CD14-positive monocyte (primary cell): ENCODE measurements at places on chromosomes 2 and 18.

DNA sequence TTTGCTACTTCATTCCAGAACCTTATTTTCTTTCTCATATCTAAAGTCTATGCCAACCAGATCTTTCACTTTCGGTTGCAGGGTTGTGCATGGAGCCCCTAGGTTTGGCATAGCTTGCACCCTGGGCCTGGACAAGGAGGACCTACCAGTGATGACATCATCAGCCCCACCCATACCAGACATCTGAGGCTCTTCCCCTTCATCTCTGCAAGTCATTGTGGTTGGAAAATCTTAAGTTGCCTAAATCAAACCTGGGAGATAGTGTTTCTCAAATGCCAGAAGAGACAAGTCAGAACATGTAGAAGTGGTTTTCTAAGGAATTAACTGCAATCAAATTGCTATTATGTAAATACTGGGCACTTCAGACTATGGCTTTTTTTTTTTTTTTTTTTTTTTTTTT is 363.3 kb downstream of the ZNF516 start:
- peak; percentile 72 for DNase-seq

- no peak for DNase-seq
Observed at GRCh38 chr2:18311420-18312195, 248.8 kb downstream of the RDH14 start.

DNA sequence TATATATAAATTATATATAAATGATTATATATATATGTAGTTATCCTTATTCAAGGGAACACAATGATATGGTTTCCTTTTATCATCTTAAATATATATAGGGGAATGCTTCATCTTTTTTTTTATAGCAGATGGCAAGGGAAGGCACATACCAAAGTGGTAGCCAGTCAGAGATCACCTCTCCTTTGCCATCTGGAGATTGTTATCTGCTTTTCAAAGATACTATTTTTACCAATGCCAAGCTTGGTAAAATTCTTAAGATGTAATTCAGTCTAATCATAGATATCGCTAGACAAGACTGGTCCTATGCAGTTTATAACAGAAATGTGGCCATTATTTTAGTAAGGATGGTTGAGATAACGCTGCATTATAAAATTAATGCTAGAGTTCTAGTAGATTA is 64.7 kb upstream of the DSEL start:
- DNase-seq = no peak

DNA sequence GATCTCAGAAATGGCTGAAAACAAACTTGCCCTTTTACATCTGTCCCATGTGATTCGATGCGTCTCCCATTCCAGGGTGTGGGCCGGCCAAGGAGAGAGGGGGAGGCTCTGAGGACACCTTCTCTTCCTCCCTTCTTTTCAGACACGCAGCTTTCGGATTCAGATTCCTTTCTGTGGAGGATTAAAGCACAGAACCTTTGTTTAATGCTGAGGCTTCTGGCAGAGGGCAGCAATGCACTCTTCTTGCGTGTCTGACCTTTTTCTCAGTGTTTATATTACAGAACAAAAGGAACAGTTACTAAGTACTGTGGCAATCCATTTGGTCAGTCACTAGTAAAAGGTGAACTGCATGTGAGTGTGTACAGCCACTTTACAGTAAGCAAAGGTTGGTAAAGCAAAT is 268.9 kb upstream of the CCDC68 start:
- no peak for DNase-seq

DNA sequence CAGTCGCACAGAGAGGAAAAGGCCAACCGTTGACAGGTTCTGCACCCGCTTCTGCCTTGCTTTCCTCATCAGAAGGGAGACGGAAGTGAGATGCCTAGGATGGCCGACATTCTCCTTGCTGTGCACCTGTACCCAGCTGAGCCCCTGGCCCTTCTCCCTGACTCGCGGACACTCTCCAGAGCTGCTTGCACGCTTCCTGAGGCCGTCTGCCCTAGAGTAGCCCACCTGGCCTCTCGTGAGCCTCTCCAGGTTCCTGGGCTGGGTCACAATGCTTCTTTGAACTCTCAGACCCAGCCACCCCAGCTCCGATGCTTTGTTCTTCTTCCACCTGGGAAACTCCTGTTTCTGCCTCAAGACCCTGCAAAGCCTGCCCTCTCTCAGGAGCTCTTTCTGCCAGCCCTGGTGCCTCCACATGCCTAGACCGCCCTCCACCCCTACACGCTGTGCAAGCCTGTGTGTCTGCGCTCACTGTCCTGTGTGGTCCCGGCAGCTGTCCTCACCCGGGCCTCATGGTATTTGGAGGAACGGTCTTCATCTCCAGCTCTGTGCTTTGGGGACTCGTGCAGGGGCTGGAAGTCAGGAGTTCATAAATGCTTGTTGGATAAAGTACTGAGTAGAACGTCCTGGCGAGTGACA is 345.4 kb upstream of the SALL3 start:
- DNase-seq = no peak

DNA sequence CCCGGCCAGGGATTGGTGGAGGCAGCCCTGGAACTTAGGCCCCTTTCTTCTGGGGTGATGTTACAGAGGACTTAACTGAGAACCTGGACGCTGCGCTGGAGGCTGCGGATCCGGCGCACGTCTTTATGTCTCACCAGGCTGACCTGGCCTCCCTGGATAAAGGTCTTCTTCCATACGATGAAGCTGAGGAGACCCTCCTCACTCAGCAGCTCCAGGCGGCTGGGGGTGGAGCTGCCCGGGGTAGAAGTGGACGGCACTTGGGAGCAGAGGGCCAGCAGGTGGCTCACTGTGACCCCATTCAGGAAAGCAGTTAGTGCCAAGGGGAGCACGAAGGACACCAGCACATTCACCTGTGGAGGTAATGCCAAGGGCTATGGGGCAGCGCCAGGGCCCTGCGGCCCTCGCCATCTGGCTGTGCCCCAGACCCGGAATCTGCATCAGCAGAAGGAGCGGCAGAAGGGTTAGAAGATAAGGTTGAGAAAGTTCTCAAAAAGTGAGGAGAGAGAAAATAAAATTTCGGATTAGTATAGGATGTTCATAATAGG is 8.0 kb downstream of the NTSR2 start:
- no peak for DNase-seq

- no peak for DNase-seq
Observed at GRCh38 chr2:101533561-101534148, 58.7 kb upstream of the RFX8 start.

- no peak for DNase-seq
Observed at GRCh38 chr2:18396329-18397010, 164.0 kb downstream of the RDH14 start.
